ENCODE measurements at places on chromosomes 7 and 10. TPM values are rescaled to one million over a fixed set of nuclear protein-coding genes. Genes with fewer than 3 reads are reported as not detected.

Gene CYP2C19
- total RNA-seq = 0.41 TPM

Gene LRRC4
- total RNA-seq = not detected

Gene ZNF365
- 10.1 TPM for total RNA-seq

Gene RNLS
- total RNA-seq = 19.1 TPM

Gene PAOX
- 12.1 TPM for total RNA-seq

Gene ELOVL3
- 0.78 TPM for total RNA-seq

All from Caki2 (cell line).